OCI-M1 (cell line): ENCODE measurements at places on chromosomes 12 and 14.
A peak's percentile ranks its signal among the peaks of the same experiment; 100 is the strongest.

- DNase-seq = peak; percentile 75
These were observed 552 bp upstream of the SCN8A start for GRCh38 chr12:51590347-51591015.

GRCh38 chr12:11652351-11653040 lies 3.0 kb downstream of the ETV6 start:
- peak; percentile 84 for DNase-seq

DNA sequence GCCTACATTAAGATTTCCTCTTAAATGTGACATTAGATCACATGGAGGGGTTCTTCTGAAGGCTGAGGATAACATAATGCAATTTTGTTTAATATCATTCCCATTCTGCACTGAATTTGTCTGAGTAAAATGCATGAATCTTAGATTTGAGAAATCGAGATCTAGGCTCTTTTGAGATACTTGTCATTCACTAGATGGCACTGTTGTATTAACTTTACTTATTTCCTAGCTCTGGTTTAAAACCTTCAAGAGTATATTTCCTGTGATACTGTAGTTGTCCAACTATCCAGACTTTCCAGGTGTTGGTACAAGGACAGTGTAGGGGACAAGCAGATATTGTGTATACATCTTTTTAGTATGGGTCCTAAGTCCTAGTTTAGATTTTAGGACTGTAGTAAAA lies 91.7 kb upstream of the SEL1L start:
- peak; percentile 71 for DNase-seq

GRCh38 chr12:95709152-95709551 lies 81.4 kb downstream of the NTN4 start:
- no peak for DNase-seq

DNA sequence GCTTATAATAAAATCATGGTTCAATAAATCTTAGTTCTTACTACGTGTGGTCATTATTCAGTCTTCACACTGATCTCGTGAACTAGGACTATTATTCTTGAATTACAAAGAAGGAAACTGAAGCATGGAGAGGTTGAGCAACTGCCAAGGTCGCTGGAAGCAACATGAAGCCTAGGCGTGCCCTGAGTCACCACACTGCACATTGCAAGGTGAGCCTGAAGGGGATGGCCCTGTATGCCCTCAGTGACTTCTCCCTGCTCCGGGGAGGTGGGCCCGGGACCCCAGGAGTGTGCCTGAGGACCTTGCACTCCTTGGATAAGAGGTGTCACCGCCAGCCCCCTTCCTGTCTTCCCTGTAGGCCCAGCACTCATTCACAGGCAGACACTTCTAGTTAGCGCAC lies 161.6 kb downstream of the CACNA1C start:
- no peak for DNase-seq

DNA sequence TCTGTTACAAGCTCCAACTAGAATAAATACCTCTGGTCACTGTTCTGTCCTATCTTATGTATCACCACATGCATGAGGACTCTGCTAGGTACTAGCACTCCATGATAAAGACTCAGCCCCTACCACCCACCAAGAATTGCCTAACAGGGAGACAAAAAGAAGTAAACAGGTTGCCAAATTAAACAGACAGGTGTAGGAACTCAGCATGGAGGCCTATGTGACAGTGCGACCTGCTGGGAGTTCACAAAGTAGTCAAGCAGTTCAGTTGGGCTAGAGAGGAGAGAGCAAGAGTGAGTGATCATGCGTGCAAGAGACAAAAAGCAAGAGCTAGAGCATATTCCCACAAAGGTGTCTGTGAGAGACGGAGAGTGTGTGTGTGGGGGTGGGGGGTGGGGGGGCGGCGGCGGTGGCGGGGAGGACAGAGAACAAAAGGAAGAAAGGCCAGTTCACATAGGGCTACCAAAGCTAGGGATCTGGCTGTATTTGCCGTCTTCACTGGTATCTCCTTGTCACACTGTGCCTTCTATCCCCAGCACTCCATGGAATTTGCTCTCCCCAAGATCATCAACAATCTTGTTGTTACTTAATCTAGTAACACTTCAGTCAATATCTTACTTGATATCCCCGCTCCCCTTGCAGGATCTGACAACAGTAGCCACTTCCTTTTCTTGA lies 81.2 kb downstream of the SPPL3 start:
- DNase-seq = no peak
